ENCODE measurements at places on chromosomes 7 and 10.

DNA sequence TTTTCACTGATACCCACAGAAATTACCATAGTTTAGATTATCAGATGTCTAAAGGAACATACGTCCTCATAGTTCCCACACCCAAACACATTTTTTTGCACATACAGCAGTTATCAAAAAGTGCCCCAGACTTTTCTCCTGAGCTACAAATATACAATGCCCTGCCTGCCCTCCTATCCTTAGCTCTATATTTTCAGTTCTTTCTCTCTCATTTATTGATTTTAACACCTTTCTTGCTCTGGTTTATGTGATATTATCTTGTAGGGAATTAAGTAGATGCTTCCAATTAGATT lies 25.1 kb upstream of the SGMS1 start:
- no peak for DNase-seq

- peak; percentile 89 for DNase-seq
These were observed 30.6 kb upstream of the PFKFB3 start for GRCh38 chr10:6171881-6172695.

DNA sequence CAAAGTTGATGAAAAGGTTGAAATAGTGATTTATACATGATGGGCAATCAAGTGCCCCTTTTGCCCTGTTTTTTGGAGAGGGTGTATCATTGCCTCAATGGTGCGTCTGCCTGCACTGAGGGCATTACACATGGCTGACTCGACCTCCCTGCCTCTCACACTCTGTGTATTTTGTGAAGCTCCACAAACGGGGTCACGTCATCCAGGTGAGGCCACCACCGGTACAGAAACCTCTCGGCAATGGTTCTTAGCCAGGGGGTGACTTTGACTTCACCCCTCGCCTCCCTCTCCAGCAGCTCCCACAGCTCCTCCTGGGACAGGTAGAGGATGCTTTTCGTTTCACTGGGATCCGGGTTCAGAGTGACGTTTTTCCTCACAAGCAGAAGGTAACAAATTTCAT lies 6.3 kb downstream of the IDI2 start:
- DNase-seq, result no peak

DNA sequence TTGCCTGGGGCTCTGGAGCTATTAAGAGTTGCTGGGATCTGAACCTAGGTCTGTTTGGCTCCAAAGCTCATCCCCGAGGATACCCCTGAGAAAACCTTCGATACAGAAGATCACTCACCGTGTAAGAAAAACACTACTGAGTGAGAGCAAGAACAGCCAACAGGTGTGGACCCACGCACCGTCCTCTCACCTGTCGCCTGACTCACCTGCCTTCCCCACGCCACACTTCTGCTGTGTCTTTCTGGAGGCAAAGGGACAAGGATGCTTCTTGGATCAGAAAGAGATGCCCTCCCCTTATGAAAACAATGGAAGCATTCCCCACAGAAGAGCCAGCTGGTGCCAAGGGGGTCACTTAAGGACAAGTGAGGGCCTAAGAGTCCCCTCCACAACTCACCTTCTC lies 46.7 kb downstream of the COL13A1 start:
- no peak for DNase-seq

DNA sequence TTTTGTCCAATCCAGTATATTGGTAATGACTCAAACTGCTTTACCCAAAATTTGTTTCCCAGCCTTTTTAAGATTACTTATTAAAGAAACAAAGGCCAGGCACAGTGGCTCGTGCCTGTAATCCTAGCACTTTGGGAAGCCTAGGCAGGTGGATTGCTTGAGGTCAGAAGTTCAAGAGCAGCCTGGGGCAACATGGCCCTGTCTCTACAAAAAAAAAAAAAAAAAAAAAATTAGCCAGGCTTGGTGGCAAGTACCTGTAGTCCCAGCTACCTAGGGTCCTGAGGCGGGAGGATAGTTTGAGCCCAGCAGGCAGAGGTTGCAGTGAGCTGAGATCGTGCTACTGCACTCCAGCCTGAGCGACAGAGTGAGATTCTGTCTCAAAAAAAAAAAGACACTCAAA lies 7.0 kb upstream of the ARHGAP12 start:
- no peak for DNase-seq

GRCh38 chr7:96774358-96774757 lies 64.7 kb upstream of the SEM1 start:
- no peak for DNase-seq

- DNase-seq, result no peak
These were observed 225.3 kb downstream of the KIF20B start for GRCh38 chr10:89926736-89927135.

DNA sequence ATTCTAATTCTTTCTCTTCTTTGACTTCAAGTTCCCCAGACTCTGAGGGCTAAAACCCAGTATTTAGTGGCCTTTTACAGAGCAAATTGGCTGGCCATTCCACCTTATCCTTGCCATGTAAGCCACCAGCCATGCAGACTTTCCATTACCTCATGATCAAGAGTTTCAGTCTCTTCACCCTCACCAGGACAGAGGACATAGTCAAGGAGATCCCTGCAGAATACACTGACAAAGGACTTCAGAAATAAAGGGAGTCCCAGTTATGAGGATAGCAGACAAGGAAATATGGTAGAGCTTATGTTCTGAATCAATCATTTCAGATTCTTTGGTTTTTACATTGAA lies 1080.4 kb upstream of the C7orf33 start:
- no peak for DNase-seq

Measured in fibroblast of skin of left quadriceps (primary cell).